PC-9 (cell line): ENCODE measurements at places on chromosomes 5 and 9. TPM values are rescaled to one million over a fixed set of nuclear protein-coding genes. Genes with fewer than 3 reads are reported as not detected.

- no peak for DNase-seq
Measured at GRCh38 chr5:54388811-54389210, 66.7 kb upstream of the HSPB3 start.

- DNase-seq = no peak
Measured at GRCh38 chr9:129109537-129109903, 1.1 kb downstream of the CRAT start.

GRCh38 chr9:16245756-16246440 lies 624.6 kb downstream of the BNC2 start:
- no peak for DNase-seq

- no peak for DNase-seq
Measured at GRCh38 chr9:33167972-33168461, 881 bp upstream of the B4GALT1 start.

TEK gene
- total RNA-seq = not detected in 2 replicates

DNA sequence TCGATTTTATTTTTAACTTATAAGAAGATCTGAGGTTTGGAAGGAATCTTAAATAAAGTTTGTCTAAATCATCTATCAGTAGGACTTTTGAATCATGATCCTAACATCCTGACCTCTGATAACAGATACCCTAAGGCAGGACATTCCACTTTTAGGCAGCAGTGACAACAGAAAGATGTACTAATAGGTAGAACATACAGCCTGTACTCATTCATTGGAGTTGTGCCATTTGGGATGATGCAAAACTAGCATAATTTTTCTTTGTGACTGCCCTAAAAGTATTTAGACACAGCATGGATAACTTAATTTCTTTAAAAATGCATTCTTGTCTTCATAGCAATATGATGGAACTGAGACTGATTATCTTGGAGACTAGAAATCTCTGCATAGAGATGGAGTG lies 39.7 kb downstream of the CDC42SE2 start:
- DNase-seq = no peak

DNA sequence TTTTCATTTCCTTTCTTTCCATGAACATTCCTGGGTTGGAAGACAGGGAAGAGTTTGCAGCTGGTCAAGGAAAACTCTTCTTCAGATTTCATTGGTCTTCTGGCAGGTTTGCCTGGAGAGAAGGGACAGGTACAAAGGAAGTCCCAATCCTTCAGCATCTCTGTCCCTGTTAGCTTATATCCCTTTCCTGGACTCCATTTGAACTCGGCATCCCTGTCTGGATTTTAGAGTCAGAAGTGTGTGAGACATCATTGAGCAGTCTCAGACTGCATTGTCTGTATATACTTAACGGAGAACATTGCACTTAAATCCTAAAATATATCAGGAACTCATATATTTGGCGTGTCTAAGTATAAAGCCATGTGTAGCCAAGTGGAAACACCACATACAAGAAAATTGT lies 54.9 kb downstream of the ADGRV1 start:
- DNase-seq = no peak

GRCh38 chr9:87570000-87570908 lies 72.6 kb downstream of the DAPK1 start:
- DNase-seq = peak; percentile 58

DNA sequence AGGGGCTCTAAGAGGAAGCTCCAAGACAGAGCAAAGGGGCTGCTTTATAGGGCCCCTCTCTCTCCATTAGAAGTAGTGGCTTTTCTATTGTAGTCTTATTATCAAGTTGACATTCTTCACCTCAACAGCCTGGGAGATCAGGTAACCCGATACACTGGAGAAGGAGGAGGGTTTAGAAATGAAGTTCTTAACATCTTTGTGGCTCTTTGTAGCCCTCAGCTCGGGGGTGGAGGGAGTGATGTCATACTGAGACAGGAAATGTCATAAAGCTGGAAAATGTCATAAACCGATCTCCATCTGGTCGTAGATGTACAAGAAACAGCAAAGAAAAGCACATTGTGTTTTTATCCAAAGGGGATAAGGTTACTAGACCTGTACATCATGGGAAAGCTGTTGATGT lies 17.9 kb downstream of the PDZD2 start:
- DNase-seq = no peak

PDGFRB gene
- 0.08 TPM in 1 of 2 replicates, not detected in the other for total RNA-seq

GRCh38 chr5:145668714-145669113 lies 166.4 kb downstream of the PRELID2 start:
- no peak for DNase-seq

PKD2L2 gene
- 0.46 and 0.50 TPM in 2 replicates for total RNA-seq

- peak; percentile 60 for DNase-seq
Measured at GRCh38 chr9:120366644-120367019, 213.3 kb downstream of the CDK5RAP2 start.

GRCh38 chr5:6902597-6902996 lies 189.4 kb downstream of the TENT4A start:
- no peak for DNase-seq

DNA sequence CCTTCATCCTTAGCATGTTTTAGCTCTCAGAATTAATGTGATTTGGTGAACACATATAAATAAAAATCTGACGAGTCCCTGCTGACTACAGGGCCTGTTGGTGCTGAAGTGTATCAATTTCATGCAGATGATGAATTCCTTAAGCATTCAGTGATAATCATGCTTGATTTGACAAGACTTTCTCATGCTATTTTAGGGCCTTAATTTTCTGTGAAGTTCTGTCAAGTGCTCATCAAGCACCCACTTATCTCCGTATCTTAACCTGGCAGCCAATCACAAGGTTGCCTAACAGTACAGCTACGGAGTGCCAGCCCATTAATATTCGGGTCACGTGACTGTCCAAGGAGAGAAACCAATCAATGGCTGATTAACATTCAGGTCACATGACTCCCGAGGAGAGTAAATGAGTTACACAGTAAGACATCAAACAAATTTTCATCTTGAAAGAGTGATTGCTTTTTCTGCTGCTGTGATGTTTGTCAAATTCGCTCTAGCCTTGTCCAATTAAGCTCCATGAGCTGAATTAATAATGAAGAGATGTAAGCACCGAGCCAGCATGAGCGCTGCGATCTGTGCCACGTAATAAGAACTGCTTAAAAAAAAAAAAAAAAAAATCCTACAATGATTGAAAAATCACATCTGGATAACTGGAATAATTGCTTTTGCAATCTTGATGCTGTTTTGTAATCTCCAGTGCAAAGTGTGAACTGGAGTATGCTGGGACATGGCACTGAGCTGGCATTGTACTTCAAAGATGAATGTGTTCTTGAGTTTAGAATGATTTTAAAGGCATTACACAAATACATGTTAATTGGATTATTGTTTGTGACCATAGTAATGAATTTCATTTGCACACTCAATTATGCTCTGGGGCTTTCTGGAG lies 104.3 kb upstream of the SPATA31D4 start:
- DNase-seq = no peak

- no peak for DNase-seq
Measured at GRCh38 chr5:68803881-68804319, 289.9 kb upstream of the SLC30A5 start.

DNA sequence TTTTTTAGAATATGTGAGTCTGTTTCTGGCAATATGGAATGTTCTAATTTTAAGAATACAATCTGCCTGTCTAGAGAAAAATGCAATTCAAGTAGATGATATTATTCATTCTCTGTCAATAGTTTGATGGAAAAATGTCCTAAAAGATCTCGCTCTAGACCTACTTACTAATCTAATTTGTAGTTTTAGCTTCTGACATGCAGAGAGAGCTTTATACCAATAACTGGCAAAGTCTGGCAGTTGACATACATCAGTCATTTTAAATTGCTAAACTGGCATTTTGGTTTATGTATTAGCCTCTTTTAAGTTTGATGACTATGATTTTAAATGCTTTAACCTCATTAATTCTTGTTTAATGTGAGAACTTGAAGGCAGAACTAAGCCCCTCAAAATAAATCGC lies 355.0 kb upstream of the CDH10 start:
- DNase-seq = no peak

DNA sequence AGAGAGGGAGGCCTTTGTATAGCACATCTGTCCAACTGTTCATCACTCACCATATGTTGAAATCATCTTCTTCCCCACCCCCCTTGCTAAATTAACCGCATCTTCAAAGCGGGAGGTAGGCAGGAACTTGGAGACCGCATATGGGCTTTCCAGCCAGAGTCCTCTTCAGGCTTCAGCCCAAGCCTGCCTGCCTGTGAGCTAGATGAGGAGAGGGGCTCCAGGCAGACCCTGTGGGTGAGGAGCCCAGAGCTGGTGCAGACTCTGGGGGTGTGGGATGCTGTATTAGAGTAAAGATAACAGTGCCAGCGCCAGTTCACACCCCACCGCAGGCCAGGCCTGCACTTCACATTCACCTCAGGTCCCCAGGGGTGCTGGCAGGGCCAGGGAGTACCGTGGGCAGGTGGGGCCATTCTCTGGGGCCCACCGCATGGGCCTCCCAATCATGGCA lies 16.2 kb downstream of the PRRC2B start:
- no peak for DNase-seq

DNA sequence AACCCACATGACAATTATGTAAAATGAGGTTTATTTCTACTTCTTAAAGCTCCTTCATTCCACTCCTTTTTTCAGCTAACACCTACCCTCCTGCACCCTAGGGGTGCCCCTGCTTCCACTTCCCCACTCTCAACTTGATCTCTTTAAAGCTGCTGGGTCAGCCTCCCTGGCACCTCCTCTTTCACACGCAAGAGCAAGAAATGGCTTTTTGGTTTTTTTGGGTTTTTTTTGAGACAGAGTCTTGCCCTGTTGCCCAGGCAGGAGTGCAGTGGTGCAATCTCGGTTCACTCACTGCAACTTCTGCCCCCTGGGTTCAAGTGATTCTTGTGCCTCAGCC lies 64.4 kb downstream of the SUSD1 start:
- no peak for DNase-seq

DNA sequence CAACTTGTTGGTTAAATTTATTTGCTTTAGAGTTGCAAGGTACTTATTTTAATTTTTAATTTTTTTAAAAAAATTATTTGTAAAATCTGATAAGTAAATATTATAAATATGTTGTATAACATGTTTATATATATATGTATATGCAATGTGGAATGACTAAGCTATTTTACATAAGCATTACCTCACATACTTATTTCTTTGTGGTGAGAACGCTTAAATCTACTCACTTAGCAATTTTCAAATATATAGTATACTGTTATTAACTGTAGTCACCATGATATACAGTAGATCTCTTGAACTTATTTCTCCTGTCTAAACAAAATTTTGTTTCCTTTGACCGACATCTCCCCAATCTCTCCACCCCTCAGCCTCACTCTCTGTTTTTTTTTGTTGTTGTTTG lies 147.8 kb downstream of the NNT start:
- DNase-seq = no peak

GAS1 gene
- not detected in 2 replicates for total RNA-seq

- peak; percentile 65 for DNase-seq
Measured at GRCh38 chr9:121154782-121155181, 46.9 kb downstream of the RAB14 start.

SLCO6A1 gene
- total RNA-seq = not detected in 2 replicates

GRCh38 chr5:98206566-98206965 lies 566.9 kb upstream of the RGMB start:
- no peak for DNase-seq

DNA sequence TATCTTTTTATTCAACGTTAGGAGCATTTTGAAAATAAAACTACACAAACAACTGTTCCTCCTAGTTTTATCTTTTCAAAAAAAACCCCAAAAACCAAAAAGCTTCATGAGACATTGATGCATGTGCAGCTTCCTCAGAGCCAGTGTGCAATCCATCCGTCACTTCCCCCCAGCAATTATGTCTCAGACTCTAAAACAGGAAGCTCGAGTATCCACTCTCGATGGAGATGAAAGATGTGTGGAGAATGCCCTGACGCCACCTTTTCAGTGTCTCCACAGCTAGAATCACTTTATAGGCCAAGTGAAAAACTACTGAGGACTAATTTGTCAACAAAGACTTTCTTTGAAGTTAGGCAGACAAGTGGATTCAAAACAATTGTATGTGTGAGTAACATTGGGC lies 408.9 kb upstream of the SMARCA2 start:
- no peak for DNase-seq

- DNase-seq = no peak
Measured at GRCh38 chr5:132425975-132426524, 56.5 kb downstream of the SLC22A5 start.

PITX1 gene
- 27.8 and 38.9 TPM in 2 replicates for total RNA-seq

DNA sequence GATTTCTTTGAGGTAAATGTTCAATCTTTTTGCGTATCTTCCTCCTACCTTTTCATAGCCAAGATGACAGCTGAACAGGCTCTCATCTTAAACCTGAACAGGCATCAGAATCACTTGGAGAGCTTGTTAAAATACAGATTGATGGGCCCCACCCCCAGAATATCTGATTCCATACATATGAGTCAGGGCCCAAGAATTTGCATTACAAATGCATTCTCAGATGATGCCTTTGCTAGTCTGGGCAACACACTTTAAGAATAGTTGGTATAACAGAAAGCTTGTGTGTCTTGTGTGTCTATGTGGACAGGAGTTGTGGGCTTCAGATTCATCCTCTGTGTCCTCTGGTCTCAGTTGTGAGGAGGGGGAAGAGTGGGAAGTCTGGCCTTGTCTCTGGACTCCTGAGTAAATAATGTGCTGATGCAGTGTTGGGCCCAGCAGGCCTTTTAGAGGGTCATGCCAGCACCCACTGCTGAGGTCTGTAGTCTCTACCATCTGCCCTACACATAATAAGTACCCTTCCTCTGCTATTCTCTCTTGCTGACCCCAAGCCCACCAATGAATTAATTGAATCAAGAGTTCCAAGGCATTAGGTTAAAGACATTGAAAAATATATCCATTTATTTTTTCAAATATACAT lies 43.1 kb downstream of the PTCD2 start:
- peak; percentile 29 for DNase-seq

CCL28 gene
- total RNA-seq = 2.2 and 4.3 TPM in 2 replicates

DNA sequence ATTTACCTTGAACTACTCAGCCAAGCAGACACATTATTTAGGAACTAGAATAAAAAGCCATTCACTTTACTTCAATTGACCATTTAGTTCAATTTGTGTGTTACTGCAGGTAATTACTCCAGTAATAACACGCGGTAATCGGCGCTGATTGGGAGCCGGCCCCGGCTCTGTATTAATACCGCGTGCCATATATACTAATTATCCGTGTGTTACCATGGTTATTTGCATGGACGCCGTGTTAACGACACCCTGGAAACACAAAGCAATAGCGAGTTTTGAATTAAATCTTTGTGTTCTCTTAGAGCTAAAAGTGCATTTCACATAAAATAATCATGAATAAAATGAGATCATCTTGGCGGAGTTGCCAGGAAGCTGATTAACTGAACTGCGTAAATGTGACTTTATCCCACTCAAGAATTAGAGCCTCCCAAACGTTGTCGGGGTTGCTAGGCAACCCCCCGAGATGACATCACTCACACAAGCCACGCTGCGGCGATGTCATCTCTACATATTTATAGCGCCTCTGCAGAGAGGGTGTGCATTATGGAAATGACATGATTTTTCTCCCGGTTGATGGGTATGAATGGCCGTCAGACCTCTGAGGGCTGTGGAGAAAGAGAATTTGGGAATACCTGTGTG lies 41.4 kb upstream of the RNU6ATAC start:
- DNase-seq = no peak

- no peak for DNase-seq
Measured at GRCh38 chr5:116785106-116785505, 210.5 kb upstream of the SEMA6A start.
